ENCODE measurements at places on chromosomes 7 and 10.

- peak; percentile 86 for DNase-seq
Observed at GRCh38 chr7:77331938-77332695, 84.0 kb downstream of the GSAP start.

DNA sequence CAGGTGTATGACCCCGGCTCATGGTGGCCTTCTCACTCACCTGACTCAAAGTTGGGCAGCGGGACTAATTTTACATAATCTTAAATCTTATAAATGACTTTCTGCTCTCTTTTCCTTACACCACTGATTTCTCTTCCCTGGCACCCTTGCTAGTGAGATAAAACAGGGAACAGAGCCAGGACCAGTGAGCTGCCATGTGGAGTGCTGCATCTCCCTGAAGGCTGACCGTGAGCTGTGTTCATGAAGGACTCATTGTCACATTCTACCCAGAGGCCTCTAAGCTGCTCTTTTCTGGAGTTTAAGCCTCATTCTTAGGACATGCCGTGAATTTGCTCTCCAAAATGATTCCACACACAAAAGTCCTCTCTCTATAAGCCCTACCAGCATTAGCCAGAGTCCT lies 762.3 kb downstream of the AUTS2 start:
- DNase-seq = no peak

- no peak for DNase-seq
Observed at GRCh38 chr10:46305079-46305818, 18.5 kb downstream of the ANTXRL start.

DNA sequence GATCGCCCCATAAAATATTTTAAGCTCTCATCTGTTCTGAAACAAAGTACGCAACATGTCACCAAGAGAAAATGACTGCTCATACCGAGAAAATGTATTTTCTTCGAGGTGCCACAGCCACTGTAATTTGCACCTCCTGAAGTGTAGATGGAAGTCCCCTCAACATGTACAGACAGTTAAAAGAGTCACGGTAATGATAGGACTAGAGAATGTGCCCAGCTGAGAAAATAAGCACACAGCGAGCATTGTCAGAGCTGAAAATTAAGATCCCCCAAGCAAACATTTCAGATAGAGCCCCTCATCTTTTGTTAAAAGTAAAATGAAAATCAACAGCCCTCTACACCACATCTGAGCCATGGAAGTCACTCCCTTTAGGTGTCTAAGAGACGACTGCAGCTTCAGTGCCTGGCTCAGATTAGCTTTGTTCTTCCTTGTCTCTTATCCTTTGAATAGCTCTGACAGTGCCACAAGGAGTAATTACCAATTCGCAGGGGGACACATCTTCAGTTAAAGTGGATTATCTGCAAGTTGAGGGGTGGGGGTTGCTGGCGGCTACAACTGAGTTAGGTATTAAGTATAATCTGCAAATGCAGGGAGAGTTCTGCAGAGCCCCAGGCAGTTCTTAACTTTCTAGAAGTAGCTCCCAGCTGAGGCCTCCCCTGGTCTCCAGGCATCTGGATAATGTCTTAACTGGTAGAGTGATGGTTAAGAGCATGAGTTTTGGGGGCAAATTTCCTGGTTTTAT lies 222.7 kb upstream of the C7orf33 start:
- no peak for DNase-seq

- no peak for DNase-seq
Observed at GRCh38 chr10:49068209-49068608, 47.1 kb downstream of the VSTM4 start.

DNA sequence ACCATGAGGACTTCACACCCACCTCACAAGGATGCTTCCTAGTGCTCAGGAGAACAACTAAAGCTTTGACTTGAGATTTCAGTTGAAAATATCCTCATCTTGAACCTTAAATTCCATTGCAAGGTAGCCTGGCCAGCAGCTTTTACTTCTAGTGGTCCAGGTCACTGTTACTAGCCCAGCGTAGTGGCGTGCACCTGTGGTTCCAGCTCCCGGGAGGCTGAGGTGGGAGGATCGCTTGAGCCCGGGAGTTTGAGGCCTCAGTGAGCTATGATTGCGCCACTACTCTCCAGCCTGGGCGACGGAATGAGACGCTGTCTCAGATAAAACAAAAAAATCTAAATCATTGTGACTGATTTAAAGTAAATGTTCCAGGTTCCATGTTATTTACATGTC lies 28.3 kb upstream of the PRKAR1B start:
- no peak for DNase-seq

DNA sequence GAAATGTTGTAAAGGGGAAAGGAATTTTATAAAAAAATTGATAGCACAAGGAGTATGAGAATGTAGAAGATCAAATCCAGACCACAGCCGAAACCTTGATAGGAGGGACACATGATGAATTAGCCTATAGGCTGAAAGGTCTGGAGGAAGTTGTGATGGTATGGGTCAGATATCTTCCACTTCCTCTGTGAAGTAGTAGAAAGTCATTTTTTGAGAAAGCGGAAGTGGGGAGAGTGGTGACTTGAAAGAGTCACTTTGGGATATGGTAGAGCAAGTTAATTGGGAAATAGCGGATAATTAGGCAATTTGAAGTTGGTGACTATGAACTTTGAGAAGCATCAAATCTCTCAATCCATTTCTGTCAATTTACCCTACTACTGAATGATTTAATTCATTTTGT lies 99.4 kb downstream of the GRM8 start:
- no peak for DNase-seq

DNA sequence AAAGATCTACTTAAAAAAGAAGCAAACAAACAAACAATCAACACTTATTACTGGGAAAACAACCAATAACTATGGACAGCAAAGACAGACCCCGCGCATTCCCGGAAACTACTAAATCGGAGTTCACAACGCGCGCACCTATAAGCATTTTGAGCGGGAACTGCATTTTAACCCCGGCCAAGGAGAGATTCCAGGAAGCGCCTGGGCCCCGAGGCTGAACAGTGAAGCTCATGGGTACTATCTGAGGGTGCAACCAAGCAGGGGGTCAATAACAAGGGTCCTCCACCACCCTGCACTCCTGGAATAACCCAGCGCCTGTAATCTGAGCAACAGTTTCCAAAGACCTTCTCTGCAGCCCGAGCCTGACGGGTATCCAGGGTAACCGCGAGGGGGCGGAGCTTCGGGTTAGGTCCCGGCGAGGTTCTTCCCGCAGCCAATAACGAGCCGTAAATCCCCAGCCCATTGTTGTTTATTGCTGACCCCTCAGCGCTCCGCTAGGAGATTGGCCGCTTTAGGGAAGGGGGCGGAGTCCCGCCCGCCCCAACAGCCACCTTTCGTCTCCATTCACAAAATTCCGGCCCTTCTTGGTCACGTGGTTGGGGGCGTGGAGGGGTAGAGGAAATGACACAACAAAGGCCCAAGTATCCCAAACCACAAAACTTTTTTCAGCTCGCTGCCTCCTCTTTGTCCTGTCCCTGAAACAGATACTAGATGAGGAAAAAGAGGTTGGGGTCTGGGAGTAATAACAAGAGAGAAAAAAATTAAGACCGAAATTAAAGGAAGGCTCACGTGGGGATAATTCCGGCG lies 1.7 kb upstream of the ETV1 start:
- DNase-seq = peak; percentile 98

- DNase-seq = peak; percentile 76
Observed at GRCh38 chr10:76291175-76291574, 859.8 kb downstream of the LRMDA start.

- DNase-seq = no peak
Observed at GRCh38 chr10:114824391-114824790, 2.8 kb downstream of the FHIP2A start.

DNA sequence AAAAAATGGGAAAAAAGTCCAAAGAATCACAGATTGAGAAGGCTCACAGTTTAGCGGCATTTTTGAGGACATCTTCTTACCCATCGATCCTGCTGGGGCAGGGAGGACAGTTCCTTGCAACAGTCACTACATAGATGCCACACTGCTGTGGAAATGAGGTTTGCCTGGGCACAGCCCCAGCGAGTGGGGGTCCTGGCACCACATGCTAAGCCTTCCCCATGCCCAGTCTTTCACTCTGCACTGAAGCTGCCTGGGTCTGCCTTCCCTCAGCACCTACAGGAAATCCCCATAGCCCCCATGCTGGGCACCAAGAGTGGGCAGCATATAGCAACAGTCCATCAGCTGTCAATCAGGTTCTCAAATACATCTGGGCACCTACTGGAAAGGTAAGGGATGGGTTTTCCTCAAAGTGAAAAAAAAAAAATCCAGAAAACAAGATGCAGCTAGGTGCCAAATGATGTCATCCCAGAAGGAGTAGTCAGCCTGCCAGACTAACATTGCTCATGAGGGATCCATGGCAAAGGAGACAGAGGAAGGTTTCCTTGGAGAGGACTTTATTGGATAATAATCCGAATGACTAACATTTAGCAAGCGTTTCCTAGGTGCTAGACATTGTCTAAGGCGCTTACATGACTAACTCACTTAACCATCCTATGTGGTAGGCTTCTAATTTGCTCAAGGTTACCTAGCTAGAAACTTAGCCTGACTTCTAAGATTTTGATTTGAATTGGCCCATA lies 125.7 kb upstream of the CXCL12 start:
- DNase-seq = peak; percentile 92

DNA sequence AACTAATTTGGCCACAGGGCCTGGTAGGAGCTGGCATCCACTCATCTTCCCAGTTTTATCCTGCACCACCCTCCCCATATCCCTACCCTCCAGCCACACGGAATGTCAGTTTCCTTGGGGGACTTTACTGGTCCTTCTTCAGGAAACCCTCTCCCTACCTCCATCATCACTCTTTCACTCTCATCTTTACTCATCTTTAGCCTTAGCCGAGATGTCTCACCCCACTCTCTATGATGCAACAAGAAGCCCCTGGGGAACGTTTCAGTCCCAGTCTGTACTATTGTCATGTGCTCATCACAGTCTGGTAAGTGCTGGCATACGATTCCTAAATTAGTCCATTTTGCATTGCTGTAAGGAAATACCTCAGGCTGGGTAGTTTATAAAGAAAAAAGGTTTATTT lies 34.9 kb upstream of the TMEM248 start:
- no peak for DNase-seq

DNA sequence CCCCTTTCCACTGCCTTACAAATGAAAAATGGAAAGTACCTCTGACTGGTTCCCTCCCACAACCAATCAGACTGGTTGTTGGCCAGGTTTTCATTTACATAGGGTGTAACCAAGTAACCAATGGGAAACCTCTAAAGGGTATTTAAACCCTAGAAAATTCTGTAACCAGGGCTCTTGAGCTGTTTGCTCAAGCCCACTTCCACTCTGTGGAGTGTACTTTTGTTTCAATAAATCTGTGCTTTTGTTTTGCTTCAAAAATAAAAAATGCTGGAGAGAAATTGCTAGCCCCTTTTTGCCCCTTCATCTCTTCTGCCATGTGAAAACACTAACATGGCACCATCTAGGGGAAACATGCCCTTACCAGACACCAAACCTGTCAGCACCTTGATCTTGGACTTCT lies 129.5 kb downstream of the AHR start:
- no peak for DNase-seq

DNA sequence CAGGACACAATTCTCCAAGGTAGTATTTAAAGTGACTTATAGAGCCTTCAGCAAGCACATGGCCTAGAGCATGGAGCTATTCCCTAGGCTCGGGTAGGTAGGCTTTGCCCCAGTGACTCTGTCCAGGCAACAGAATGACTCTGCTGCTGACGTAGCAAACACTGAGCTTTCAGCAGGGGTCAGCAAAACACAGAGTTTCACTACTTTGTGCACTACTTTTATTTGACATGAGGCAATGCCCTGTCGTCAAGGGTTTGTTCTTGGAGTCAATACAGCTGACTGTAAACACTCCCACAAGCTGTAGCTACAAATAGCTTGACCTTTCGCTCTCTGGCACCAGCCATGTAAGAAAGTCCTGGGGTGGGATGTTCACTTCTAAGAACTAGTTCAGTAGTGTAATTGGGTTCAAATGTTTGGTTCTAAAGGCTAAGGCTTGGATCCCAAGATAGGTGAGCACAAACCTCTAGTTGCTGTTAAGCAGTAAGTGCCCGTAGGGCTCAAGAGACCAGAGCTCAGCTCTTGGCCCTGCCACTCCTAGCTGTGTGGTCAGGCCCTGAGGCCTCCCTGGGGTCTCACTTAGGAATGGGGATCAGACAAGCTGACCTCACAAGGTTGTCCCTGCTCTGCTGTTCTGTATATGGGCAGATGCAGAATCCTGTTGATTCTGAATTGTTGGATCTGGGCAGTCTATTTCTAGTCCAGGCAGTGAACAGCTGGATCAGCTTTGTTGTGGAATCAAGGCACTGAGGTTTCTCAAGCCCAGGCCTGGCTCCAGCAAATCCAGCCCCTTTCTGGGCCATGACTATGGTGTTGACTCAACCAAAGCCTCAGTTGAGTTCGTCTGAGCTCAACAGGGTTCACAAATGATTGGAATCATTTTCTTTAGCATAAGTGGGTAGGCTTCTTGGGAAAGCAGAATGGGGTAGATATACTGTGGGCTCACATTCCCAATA lies 10.7 kb downstream of the NODAL start:
- DNase-seq = no peak

DNA sequence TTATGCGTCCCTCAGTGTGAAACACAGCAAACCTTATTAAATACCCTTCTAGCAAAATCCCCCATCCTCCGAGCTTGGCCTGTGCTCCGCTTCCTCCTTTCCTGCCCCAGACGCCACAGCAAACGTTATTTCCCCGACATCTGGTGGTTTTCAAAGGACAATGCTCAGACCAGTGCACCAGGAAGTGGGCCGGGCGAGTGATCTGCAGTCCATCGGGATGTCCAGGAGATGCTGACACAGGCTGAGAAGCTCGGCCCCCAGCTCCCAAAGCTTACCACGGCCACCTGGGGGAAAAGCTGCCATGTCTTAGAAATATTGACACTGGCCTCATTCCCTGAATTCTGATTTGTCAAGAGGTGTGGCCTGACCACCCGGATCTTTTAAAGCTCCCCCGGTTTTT lies 129.5 kb downstream of the PTPRN2 start:
- DNase-seq = no peak

DNA sequence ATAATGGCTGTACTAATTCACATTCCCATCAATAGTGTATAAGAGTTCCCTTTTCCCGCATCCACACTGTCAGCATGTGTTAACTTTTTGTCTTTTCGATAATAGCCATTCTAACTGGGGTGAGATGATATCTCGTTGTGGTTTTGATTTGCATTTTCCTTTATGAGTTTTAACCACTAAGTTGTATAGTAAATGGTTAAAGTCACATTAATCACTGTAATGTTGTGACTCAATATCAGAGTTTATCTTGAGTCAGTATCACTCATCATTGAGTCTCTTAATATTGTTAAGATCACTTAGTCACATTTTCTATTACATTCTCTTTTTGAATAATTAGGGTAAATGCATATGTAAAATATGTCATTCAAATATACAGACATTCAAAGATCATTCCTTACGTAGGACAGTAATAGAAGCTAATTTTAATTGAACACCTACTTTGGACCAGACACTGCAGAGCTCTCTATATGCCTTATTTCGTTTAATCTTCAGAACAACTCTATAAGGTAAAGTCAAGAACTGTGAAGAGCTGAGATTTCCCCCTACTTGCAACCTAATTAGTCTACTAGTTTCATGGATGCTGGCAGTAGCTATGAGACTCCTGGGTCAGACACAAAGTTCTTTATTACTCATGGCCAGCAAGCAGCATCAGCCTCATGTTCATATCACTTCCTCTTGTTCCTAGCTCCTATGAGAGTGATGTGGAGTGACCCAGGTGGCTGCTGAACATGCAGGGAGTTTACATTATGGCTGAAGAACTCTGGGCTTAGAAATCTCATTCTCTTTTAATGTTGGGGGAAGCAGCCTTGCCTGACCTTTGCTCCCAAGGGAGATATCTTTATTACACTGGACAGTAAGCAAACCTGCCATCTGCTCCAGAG lies 30.5 kb downstream of the CREB5 start:
- peak; percentile 63 for DNase-seq

GRCh38 chr10:117896517-117896916 lies 150.2 kb downstream of the RAB11FIP2 start:
- no peak for DNase-seq

All from kidney tubule cell (primary cell).